ENCODE measurements at places on chromosomes 4 and X.
A peak's percentile ranks its signal among the peaks of the same experiment; 100 is the strongest.

DNA sequence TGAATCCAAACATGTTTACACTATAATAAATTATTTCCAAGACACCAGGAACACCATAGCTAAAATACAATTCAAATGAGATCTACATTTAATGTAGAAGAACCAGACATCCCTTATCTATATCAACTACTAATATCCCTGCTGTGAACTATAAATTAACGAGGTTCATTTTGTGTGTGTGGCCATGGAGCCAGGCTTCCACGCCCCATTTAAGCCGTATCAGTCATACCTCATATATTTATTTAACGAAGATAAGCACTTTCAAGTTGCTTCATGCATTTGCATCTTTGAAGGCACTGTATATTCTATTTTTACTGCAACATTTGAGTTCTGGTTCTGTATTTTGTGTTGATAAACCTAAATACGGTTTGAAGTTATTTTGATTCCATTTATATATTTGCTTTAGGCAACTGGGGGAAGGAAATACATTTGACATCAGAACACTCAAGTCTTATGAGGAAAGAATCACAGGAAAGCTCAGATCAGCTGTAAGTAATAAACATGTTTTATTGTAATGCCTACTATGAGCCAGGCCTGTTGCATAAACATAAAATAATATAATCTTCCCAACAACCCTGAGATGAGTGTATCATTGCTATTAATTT is 45.1 kb upstream of the WDR17 start:
- no peak for DNase-seq

GRCh38 chr4:47662975-47663374 is 174.9 kb downstream of the CORIN start:
- DNase-seq = peak; percentile 43

DNA sequence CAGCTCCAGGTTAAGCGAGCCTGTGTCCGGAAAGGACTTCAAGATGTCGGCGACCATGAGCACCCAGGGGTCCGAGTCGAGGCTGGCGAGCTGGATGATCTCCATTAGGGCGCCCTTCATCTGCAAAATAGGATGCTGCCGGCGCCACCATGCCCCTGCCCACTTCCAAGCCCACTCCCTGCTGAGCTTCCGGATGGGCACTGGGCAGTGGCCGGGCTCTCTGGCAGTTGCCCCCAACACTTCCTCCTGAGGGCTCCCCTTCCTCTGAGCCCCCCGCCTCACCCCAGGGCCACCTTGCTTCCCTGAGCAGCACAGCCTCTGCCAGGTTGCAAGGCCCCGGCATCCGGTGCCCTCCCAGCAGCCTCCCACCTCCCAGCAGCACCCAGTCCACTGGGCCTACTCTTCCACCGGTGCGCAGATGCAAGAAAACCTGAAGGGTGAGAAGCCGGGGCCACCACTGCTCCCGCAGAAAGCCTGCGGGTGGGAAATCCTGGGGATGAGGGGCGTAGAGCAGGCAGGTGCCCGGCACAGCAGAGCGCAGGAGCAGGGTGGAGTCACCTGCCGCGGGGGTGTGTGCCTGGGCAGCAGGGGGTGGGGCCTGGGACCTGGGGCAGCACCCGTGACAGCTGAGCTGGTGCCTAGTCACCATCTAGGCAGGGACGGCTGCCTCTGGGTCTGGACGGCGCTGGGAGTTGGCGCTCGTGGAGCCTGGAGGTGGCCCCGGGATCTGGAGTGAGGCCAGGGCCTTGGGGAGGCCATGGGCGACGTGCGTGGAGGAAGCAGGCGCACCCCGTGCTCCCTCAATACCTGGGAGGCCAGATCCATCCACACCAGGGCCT is 17.0 kb downstream of the NELFA start:
- DNase-seq = no peak

- no peak for DNase-seq
Measured at GRCh38 chr4:24141836-24142235, 252.0 kb upstream of the PPARGC1A start.

GRCh38 chrX:12319003-12319519 is 180.8 kb downstream of the FRMPD4 start:
- no peak for DNase-seq

DNA sequence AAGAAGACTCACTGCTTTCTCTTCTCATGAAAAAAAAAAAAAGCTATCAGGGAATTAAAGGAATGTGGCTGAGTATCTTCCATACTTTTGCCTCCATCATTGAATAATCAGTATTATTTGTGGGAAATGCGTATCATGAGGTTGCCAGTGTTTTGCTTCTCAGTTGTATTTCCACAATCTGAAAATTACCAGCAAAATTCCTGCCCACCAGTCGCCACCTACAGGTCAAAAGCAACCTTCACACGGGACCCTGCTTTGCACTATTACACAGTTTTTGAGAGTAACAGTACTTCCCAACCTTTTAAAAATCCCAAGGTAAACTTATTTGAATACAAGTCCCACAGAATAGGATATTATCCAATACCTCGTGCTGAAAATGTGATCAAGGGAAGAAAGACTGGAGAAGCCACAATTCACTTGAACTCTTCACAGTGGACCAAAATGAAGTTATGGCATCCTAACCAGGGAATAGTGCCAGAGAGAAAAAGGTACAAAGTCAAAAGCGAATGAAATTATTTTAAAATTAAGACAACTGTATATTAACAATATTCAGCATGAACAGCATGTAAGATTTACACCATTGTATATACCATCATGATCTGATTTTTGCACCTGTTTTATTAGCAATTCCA is 30.4 kb downstream of the PGRMC1 start:
- peak; percentile 27 for DNase-seq

DNA sequence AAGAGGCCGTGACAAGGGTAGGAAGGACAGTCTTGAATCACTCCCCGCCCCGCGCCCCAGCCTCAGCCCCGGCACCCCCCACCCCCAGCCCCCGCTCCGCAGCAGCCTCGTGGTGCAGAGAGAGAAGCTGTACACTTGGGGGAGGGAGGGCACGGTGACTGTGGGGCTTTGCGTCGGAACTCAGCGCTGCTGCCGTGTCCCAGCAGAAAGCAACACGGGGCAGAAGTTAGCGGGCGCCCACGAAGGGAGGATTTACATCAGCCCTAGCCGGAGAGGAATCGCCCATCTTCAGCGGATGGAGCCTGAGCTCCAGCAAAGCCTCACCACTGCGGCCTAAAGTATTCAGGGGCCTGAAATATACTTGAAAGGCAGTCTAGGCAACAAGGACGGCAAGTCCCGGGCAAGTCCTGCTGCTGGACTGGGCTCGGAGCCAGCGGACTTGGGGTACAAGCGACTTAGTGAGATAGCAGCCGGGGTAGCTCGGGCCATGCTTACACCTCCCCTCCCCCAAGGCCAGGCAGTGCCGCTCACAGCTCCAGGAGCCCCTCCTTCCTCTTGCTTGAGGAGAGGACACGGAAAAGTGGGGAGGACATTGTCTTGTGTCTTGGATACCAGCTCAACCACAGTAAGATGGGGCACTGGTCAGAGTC is 18.5 kb upstream of the OPN1LW start:
- no peak for DNase-seq

DNA sequence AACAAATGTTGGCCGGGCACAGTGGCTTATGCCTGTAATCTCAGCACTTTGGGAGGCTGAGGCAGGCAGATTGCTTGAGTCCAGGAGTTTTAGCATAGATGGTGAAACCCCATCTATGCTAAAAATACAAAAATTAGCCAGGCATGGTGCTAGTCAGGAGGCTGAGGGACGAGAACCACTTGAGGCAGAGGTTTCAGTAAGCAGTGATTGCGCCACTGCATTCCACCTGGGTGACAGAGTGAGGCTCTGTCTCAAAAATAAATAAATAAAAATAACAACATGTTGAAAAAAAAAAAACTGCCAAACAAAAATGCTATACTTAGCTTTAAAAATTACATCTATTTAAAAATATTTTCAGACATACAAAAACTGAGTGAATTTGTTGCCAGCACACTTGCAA is 374.2 kb upstream of the SMIM31 start:
- no peak for DNase-seq

DNA sequence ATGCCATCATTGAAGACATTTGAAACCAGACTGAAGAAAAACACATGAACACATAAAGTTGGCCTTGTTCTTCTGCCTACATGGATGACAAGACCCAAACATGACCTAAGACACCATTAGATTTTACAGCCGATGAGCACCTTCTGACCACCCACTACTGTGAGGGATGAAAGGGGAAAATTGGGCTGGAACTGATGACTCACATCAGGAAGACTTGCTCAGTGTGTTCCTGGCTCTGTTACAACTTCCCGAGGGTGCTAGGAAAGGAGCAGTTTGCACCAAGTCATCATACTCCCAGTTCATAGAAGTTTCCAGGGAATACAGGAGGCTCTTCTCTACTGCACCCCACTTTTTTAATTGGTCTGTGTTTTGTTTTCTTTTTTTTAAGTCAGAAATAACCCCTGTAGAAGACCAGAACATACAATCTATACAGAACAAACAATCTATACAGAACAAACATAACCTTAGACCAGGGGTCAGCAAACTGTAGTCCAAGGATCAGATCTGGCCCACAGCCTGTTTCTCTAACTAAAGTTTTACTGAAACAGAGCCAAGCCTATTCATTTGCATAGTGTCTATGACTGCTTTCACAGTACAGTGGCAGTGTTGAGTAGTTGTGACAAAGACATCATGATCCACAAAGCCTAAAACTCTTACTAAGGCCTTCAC is 25.3 kb downstream of the BTC start:
- DNase-seq = no peak

GRCh38 chr4:74772106-74772505 is 22.2 kb downstream of the BTC start:
- no peak for DNase-seq

DNA sequence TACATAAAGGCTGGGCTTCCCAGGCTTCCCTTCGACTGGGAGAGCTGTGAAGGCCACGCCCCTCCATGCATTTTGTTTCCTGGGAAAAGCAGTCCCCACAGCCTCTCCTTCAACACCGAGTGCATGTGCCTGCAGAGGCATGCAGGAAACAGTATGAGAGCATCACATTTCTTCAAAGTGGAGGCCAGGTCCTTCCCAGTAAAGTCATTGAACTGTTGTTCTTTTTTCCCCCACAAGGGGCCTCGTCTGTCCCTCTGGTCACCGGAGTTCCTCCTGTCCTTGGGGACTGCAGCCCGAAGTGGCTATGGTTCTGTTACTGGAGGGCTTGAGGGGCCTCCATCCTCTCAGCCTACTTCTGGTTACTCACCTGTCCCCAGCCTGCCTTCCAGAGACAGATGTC is 56.0 kb downstream of the RAI2 start:
- DNase-seq = peak; percentile 0

DNA sequence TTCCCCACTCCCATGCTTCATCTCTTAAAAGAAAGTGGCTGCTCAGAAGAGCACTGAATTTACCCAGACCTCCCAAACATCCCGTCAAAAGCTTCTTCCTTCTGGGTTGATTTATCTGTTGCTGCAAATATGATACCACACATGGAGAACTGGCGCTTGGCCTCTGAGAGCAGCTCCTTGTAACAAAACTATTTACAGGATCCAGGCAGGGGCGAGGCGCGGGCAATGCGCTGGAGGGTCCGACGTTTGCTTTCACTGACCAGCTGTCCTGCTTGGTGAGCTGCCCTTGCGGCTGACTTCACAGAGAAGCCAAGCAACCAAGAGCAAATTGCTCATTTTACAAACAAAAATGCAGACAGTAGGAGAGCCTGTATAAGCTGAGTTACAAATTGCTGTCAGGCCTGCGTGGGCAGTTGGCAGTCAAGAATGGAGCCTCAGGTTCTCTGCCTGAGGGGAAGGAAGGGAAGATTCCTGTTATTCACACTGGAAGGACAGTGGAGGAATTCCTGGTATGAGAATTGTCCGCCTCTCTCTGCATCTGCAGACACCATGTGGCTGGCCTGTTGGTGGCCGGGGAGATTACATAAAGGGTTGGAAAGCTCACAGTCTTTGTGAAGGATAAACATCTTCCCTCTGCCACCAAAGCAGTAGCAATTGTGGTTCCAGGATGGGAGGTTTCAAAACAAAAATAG is 192.2 kb upstream of the LEF1 start:
- DNase-seq = no peak

- DNase-seq = no peak
Measured at GRCh38 chr4:3874525-3875110, 108.4 kb downstream of the ADRA2C start.

GRCh38 chrX:39242187-39242586 is 440.9 kb downstream of the MID1IP1 start:
- peak; percentile 35 for DNase-seq

DNA sequence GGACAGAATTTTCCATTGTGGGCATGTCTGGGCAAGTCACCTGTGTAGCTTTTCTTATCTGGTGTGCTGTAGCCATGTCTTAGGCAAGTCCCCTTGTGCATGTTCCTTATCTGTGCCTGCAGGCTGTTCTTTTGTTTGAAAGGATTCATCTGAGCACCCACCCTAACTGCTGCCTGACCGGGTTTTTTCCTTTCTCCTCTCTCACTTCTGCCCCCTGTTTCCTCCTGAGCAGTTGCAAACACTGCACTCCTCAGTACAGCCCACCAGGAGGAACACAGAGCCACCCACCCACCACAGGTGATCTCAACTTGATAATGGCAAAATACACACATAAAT is 29.2 kb upstream of the IL9R start:
- no peak for DNase-seq

- DNase-seq = no peak
Measured at GRCh38 chrX:53458082-53458481, 23.9 kb upstream of the HSD17B10 start.

DNA sequence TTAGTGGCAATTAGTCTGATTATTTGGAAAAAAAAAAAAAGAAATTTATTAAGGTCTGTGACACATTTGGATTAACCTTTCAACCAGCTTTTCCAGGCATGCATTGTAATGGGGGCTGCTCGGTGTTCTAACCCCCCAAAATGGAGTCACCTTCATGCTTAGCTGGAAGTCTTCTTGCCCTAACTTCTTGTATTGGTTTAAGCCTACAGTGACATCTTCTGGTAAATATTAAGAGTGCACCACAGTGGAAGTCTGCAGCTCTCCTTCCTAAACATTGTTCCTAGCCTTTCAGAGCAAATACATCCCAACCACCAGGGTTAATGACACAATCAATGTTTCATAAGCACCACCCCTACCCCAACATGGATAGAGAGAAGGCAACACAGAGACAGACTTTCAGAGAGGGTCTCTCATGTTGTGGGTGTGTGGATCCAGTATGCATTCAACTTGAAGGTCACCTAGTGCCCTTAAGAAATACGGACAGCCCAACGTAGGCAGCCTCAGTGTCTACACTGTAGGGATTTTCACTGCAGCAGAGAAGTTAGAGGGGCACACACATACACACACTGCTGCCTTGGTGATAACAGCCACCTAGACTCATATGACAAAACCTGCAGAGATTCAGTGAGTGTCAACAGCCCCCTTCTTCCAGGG is 142.9 kb upstream of the MBNL3 start:
- peak; percentile 49 for DNase-seq

DNA sequence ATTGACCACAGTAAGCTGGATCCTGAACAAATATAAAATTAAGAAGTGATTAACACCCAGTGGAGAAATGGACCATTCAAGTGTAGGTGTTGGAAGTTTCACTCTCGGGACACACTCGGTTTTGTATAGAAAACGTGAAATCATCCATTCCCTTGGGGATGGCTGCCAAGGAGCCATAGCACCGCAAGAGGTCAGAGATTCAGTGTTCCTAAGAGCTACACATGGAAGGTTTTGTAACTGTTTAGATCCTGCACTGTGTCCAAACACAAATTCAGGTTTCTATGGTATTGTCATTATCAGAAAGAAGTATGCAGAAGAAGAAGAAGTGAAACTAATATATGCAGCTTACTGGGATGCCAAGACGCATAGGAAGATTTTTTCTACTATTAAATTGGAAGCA is 281.0 kb downstream of the LDB2 start:
- no peak for DNase-seq

- no peak for DNase-seq
Measured at GRCh38 chrX:44167116-44167515, 176.4 kb downstream of the EFHC2 start.

Measured in NB4 (cell line).